ENCODE measurements at places on chromosomes 7 and 10.
A peak's percentile ranks its signal among the peaks of the same experiment; 100 is the strongest.

DNA sequence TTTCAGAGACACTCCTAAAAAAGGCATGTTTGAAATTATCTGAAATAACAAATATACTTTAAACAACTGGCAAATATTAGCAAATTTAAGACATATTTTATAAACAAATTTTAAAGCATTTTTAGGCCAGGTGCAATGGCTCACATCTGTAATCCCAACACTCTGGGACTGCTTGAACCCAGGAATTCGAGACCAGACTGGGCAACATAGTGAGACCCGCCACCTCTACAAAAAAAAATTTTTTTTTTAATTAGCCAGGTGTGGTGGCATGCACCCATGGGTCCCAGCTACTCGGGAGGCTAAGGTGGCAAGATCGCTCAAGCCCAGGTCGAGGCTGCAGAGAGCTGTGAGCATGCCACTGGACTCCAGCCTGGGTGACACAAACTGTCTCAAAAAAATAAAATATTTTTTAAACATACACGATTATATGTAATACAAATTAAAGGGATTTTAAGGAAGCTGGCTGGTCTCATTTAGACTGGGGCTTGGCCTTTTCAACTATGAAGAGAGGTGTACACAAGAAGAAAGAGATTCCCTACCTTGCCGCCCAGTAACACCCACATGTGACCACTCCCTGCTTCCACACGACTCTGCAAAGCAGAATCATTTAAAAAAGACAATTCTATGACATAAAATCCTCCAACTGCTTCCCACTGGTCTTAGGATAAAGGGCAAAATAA lies 7.5 kb downstream of the LARP4B start:
- DNase-seq = no peak

DNA sequence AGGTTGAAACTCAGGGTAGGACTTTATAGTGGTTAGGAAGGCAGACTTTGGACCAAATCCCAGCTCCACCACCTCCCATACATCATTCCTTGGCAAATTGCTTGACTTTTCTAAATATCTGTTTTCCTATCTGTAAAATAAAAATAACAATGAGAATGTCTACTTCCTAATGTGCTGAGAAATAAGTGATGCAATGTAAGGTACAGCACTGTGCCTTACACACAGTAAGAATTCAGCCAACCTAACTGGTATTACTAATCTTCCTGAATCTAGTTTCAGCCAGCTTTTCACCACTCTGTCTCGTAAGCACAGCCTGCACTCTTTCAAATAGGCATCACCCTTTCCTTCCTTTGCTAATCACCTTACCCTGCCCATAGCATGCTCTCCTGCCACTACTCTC lies 9.7 kb downstream of the PRLHR start:
- no peak for DNase-seq

DNA sequence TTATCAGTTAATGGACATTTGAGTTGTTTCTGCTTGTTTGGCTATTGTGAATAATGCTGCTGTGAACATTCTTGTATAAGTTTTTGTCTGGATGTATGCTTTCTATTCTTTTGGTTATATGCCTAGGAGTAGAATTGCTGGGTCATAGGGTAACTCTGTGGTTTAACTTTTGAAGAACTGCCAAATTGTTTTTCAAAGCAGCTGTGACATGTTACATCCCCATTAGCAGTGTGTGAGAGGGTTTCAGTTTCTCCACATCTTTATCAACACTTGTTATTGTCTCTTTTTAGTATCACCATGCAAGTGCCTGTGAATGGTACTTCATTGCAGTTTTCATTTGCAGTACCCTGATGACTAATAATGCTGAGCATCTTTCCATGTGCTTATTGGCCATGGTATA lies 2.1 kb upstream of the NDUFB8 start:
- no peak for DNase-seq

- no peak for DNase-seq
Measured at GRCh38 chr7:142508251-142508650, 241.0 kb upstream of the PRSS1 start.

- DNase-seq = peak; percentile 76
Measured at GRCh38 chr7:151448261-151449252, 8.6 kb upstream of the CRYGN start.

DNA sequence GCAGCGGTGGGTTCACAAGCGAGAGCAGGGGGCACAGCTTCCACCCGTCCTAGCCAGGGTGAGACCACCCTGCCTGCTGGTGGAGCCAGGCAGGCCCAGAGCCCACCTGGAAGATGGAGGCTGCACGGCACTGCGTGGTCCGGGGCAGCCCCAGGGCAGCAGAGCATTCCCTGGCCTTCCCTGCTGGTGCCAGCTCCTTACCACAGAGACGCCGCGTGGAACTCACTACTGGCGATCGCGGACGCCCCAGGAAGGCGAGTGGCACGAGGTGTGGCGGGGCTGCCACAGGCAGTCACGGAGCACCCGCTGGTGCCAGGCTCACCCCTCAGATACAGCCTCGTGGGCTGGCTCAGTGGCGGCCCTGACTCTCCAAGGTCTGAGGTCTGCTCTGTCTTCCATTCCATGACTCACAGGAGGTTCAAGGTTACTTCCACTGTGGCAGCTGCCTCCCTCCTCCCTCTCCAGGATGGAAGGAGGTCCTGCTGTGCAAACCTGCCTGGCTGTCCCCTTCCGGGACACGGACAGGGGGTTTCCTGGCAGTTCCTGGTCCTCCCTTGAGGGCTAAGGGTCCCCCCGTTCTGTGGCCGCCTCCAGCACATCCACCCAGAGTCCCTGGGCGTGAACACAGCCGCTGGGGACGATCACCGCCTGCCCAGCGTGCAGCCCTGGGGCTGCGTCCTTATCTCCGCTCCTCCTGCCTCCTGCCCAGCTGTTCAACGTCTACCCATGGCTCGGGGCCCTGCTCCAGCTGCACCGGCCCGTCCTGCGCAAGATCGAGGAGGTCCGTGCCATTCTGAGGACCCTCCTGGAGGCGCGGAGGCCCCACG lies 3.1 kb downstream of the CYP2W1 start:
- DNase-seq = no peak

DNA sequence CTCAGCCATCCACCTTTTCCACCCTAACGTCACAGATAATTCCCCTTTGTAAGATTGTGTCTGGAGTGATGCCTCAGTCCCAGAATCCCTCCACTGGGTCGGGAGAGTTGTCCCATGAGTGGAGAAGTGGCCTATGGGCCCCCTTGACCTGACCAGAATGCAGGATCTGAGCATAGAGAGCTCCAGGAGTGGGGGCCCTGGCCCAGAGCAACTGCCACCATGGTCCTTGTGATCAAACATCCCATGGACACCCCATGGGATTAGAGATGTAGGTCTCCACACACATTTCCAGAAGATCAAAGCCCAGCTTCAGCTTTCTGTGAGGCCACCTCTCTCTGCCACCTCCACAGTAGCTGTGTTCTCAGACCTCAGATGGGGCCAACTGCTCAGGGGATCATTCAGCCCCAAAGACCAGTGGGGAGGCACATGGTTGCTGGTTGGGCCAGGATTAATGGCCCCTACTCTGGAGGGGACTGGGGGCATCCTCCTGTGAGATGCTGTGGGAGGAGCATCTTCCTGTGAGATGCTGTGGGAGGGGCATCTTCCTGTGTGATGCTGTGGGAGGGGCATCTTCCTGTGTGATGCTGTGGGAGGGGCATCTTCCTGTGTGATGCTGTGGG lies 28.5 kb upstream of the DPYSL4 start:
- no peak for DNase-seq

DNA sequence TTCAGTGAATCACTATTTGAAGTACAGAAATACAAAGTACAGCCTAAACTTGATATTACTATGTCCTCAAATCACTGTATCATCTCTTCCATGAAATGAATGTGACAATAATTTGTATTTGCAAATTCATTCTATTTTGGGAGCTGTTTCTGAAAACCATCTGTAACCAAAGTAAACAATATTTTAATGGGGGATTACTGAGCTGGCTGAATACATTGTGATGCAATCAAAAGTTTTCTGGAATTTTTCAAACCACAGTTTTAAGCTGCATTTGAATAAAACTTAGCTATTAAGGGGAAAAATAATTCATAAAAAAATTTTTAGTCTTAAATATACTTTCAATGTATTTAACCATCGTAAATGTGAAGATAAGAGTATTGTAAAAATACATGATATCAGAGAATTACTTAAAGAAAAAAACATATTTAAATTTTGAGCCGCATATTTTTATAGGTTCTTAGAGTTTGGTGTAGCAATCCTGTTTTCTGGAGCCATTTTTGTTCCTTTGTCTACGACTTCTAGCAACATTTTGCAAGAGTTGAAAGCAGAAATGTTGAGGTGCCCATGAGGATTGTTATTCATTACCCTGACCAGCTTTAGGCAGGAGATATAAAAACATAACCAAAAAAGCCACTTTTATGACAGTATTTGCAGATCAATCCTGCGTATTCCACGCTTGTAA lies 45.9 kb upstream of the AGMO start:
- no peak for DNase-seq

Measured in thyroid gland (tissue), 4 donors.